ENCODE measurements at places on chromosomes 5 and 9. TPM values are rescaled to one million over a fixed set of nuclear protein-coding genes. Genes with fewer than 3 reads are reported as not detected.
A peak's percentile ranks its signal among the peaks of the same experiment; 100 is the strongest.

DNA sequence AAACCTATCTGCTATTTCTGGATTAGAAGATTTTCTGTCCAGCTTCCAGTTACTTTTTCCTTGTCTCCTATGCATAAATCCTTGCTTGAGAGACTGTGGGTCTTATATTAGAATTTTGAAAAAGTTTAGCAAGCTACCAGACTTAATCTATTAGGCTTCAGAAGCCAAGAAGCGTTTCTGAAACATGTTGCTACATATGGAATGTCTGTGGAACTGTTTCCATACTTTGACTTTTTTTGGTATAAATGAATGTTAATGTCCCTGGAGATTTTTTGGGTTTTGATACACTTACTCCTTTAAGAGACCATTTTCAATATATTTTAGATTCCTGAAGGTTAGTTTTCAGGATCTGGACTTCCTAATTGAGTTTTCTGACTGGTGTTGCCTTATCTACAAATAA, 191.4 kb upstream of the SGCD start:
- no peak overlapping the region for H3K27ac ChIP-seq
- no peak for DNase-seq
- H3K36me3 ChIP-seq = no peaks in the 10 kb centered on the region
- H3K4me3 ChIP-seq = no peak overlapping the region
- H3K27me3 ChIP-seq = no peaks in the 10 kb centered on the region

The SLCO6A1 gene
- not detected for total RNA-seq

The FBXL7 gene
- total RNA-seq = 12.7 TPM

DNA sequence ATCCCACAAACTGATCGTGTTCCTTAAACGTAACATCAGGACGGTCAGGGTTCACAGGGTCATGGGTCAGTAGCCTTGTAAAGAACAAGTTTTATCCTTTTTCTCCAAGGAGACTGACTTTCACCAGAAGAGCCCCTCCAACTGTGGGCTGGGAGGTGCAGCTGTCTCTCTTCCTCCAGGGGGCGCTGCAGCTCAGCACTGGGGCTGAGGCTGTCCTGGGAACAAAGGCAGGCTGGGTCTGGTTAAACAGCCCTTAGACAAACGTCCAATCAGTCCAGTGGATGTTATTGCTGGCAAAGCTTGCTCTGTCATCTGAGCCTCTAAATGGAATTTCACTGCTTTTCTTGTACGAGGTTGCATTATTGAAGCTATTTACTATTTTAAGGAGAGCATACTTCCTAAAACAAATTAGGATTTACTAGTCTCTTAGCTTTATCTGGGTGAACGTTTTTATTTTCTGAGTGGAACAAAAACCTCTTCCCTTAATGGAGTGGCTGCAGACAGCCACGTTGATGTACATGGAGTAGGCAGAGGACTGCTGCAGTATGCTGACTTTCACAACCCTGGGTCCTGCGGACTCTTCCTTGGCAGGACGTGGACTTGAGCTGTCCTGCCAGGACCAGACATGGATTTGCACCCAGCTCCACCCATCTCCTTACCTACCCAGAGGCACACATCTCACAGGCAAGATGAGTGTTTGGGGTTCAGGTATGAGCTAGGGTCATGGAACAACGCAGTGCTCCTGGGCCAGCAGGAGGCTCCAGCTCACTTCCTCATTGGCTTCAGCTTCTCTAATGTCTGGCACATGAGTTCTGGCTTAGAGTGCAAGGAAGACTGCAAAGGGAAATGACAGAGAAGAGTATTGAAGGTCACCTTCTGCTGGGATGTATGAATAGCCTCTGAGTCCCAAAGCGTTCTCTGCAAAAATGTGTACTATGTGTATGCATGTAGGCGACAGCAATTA, 7.8 kb downstream of the EXOSC2 start:
- H3K27me3 ChIP-seq = no peaks in the 10 kb centered on the region
- DNase-seq = peak; percentile 65
- peak overlapping the region; percentile 19 for H3K27ac ChIP-seq
- H3K36me3 ChIP-seq = peaks cover 44% of the 10 kb centered on the region
- no peak overlapping the region for H3K4me3 ChIP-seq

GRCh38 chr5:154483654-154484392, 5.8 kb upstream of the HAND1 start:
- H3K27me3 ChIP-seq = peaks cover 79% of the 10 kb centered on the region
- H3K4me1 ChIP-seq = no peaks in the 10 kb centered on the region
- H3K4me3 ChIP-seq = no peak overlapping the region
- no peak overlapping the region for H3K27ac ChIP-seq
- no peaks in the 10 kb centered on the region for H3K36me3 ChIP-seq

The PCDHGB4 gene
- 15.8 TPM for total RNA-seq

- no peaks in the 10 kb centered on the region for H3K27me3 ChIP-seq
- no peak overlapping the region for H3K27ac ChIP-seq
- peaks cover 4% of the 10 kb centered on the region for H3K36me3 ChIP-seq
- H3K4me1 ChIP-seq = peaks cover 18% of the 10 kb centered on the region
- no peak overlapping the region for H3K4me3 ChIP-seq
- DNase-seq = no peak
Observed at GRCh38 chr9:95190413-95190812, 127.1 kb downstream of the FANCC start.

- H3K27ac ChIP-seq = peak overlapping the region; percentile 85
- peak overlapping the region; percentile 43 for H3K4me3 ChIP-seq
- peaks cover 21% of the 10 kb centered on the region for H3K27me3 ChIP-seq
- peaks cover 68% of the 10 kb centered on the region for H3K4me1 ChIP-seq
- peaks cover 10% of the 10 kb centered on the region for H3K36me3 ChIP-seq
- DNase-seq = no peak
Observed at GRCh38 chr5:150113047-150113744, 26.8 kb upstream of the CSF1R start.

DNA sequence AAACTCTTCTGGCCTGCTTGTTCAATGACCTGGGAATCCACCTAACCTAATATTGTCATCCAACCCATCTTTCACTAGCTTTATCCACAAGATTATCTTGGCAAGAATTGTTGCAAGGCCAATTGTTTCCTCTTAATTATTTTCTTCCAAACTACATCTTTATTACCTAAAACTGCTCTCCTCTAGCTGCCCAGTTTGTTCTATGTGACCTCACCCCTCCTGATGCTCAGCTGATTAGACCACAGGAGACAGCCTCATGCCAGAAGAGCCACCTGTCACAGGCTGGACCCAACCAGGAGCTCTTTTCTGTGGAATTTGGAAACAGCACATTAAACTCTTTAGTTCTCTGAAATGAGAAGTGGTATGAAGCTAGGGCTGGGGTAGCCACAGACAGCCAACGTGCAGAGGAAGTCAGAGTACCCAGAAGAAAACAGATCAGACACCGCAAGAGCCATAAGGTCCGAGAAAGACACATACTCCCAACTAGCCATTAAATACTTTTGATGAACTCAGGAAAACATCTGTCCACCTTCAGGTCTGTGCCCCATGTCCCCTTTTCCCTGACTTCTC, 12.0 kb downstream of the SAXO1 start:
- no peak overlapping the region for H3K4me3 ChIP-seq
- DNase-seq = no peak
- H3K27me3 ChIP-seq = peaks cover 12% of the 10 kb centered on the region
- no peaks in the 10 kb centered on the region for H3K36me3 ChIP-seq

The KIF27 gene
- total RNA-seq = 1.7 TPM

The POLR1E gene
- total RNA-seq = 38.7 TPM

GRCh38 chr9:13070612-13071595, 208.6 kb downstream of the MPDZ start:
- DNase-seq = no peak
- no peak overlapping the region for H3K4me3 ChIP-seq
- no peak overlapping the region for H3K27ac ChIP-seq
- H3K36me3 ChIP-seq = no peaks in the 10 kb centered on the region
- H3K4me1 ChIP-seq = no peaks in the 10 kb centered on the region

DNA sequence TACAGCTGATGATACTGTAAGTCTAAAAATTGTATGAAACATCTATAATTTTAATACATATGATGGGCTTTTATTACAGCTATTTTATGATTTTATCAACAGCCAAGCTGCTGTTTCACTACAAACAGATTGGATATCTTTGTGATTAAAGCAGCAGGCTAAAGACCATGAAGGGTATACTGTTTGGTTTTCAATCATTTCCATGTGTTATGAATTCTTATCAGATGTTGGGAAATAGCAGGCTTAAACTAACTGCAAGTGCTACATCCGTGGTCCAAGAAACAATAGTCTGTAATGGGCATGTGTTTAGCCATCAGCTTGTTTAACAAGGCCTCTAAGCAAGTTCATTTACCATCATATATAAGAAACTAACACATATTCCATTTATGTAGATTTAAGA, 107.5 kb downstream of the CWC27 start:
- DNase-seq = no peak
- H3K27me3 ChIP-seq = no peaks in the 10 kb centered on the region
- H3K27ac ChIP-seq = no peak overlapping the region
- H3K4me3 ChIP-seq = no peak overlapping the region

The MED10 gene
- 43.8 TPM for total RNA-seq

Data from HFFc6 (cell line).